ENCODE measurements at places on chromosomes 12 and 14.
A peak's percentile ranks its signal among the peaks of the same experiment; 100 is the strongest.

DNA sequence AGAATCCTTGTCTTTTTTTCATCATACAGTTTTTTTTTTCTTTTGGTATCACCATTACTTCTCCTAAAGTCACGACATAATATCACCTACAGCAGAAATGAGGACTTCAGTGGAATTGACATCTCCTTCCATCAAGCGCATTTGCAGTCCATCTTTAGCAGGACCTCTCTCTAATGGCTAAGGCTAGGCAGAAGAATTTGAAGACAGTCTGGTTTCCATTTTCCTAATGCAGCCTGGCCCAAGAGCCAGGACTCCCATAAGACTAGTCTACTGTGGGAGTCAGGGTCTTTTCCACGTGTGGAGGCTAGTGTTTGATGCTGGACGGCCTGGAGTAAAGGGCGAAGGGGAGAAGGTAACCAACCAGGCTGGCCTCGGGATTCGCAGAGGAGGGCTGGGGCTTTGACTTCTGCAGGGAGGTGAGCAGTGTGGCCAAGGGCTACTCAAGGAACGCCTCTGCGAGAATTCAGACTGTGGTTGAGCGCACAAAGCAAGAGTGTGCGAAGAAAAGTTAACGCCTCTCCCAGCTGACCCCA lies 769 bp upstream of the ZNF740 start:
- peak; percentile 67 for DNase-seq

DNA sequence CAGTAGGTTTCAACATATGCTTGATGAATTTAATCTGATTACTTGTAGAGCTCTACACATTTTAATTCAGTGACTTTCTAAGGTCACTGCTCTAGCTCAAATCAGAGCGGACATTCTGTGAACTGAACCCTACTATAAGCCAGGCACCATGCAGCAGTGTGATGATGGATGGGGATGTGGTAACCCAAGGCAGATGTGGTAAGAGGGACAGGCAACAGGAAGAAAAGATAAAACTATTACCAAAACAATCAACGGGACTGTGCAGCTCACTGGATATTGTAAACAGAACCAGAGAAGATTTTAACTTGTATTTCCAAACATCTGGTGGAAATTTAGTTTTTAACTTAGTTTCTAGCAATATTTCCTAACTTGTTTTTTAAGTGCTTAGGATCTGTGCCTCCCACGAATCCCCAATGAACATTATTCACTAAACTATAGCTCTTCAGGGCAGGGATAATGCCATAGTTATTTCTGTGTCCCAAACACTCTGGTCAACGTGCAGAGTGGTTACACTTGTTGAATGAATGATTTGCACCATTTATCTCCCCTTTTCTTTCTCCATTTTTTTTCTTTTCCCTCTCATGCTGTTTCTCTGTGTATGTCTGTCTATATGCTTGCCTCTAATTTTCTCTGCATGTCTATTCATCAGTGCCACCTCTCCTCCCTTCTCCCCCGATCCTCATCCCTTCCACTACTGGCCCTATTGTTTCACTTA lies 3.0 kb downstream of the ERO1A start:
- no peak for DNase-seq

- no peak for DNase-seq
Observed at GRCh38 chr12:117857632-117858612, 110.9 kb downstream of the KSR2 start.

GRCh38 chr12:25653487-25654175 lies 100.5 kb upstream of the LMNTD1 start:
- no peak for DNase-seq

DNA sequence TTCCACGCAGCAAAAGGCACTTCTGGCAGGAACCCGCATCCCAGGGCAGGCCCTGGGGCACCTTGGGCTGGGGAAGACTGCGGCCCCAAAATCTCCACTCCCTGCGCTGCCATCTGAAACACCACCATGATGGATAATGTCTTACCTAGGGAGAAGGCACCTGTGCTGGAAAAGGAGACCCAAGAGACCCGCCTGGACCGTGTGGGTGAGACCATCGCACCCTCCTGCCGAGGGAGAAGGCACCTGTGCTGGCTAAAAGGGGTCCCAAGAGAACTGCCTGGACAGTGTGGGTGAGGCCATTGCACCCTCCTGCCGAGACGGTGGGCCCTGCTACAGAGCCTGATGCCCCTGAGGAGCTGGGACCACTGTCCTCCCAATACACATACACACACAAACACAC lies 24.8 kb upstream of the INF2 start:
- no peak for DNase-seq
